ENCODE measurements at places on chromosomes 6 and 20. TPM values are rescaled to one million over a fixed set of nuclear protein-coding genes. Genes with fewer than 3 reads are reported as not detected.

- DNase-seq = peak; percentile 6
Measured at GRCh38 chr20:9912858-9913434, 74.1 kb upstream of the PAK5 start.

- no peak for DNase-seq
Measured at GRCh38 chr6:165599121-165599520, 63.9 kb downstream of the PDE10A start.

GRCh38 chr6:125944896-125945295 is 11.7 kb upstream of the HINT3 start:
- DNase-seq = no peak

- DNase-seq = no peak
Measured at GRCh38 chr20:51796340-51796739, 6.0 kb downstream of the SALL4 start.

DNA sequence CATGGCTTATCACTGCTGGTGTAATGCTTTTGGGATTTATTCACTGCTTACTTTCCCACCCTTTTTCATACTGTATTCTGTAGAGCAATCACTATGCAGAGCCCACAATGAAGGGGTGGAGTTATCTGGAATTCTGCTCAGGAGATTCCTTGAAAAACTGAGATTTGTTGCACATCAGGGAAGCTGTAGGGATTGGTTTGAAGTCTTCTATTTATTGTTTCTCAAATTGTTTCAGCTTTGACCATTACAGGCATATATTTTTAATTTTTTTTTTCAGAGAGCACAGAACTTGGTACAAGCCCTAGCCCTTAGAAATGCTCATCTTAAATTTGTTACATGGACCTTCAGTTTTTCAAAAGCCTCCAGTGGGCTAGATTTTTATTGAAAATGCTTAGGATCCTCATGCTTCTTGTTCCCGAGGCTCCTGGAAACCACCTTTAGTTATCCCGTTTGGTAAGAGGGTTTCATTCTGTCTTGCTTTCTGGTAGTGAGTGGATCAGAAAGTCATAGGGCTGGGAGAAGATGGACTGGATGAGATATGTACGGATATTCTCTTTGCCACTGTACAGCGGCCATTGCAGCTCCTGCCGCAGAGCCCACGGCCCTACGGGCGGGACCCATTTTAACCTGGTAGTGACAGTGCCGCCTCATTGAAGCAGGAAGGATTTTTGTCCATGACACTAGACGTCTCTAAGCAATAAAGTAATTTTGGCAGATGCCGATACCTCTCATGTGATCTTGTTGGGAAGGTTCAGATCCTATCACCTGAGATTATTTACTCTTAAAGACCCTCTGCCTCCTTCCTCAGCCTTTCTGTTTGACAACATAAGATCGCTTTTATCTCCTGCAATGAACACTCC is 45.3 kb upstream of the ZNF184 start:
- DNase-seq = no peak

GRCh38 chr20:32357375-32357868 is 709 bp upstream of the ASXL1 start:
- peak; percentile 42 for DNase-seq

PRKN gene
- 1.5 TPM for total RNA-seq

OPRM1 gene
- not detected for total RNA-seq
